ENCODE measurements at places on chromosomes 6 and 20.

GRCh38 chr20:24633026-24633425 lies 163.6 kb downstream of the SYNDIG1 start:
- DNase-seq, result no peak

DNA sequence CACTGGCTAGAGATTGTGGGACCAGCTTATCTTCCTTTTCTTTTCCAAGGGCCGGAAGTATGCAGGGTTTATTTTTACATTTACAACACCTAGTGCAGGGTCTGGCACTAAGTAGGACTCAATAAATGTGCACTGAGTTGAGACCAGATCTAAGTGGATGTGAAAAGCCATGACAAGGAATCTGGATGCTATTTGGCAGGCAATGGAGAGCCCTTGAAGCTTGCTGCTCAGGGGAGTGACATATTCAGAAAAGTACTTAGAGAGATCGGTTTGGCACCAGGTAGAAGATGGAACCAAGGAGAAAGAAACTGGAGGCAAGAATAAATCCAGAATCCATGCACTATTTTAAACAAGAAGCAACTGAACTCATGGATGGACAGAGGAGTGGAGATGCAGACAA lies 815.8 kb downstream of the MAFB start:
- DNase-seq, result no peak

GRCh38 chr6:21747441-21747840 lies 153.9 kb downstream of the SOX4 start:
- no peak for DNase-seq

- DNase-seq, result peak; percentile 39
Observed at GRCh38 chr20:50658804-50659380, 32.5 kb downstream of the RIPOR3 start.

DNA sequence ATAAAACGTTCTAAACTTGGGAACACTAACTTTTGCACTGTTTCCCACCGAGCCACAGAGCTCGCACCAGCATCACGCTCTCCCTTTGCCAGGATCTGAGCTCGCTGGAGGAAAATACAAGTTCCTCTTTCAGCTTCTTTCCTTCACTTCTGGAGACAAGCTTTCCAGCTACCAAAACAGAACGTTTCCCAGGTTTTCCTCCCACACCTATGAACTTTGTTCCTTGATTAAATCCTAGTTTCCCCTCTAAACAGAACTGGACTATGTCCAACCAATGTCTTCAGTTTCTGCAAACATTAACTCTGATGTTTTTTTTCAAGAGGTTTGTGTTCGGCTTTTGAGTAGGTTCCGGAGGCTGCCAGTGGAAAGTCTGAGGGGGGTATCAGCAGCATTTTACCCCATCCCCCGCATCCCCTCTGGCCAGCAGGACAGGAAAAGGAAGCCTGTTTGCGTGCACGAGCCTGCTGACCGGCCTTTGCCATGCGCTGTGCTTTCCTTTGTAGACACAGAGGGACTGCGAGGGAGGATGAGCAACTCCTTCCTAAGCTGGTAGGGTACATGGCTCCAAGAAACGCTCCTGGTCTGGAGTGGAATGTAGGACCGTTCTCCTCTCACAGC lies 135.5 kb downstream of the LY86 start:
- no peak for DNase-seq
